Pulmonary artery endothelial cell (primary cell): ENCODE measurements at places on chromosomes 16 and 17.

GRCh38 chr16:19898924-19899604 lies 14.4 kb upstream of the GPRC5B start:
- no peak for DNase-seq

GRCh38 chr17:50458701-50459676 lies 9.7 kb downstream of the CHAD start:
- DNase-seq, result no peak

DNA sequence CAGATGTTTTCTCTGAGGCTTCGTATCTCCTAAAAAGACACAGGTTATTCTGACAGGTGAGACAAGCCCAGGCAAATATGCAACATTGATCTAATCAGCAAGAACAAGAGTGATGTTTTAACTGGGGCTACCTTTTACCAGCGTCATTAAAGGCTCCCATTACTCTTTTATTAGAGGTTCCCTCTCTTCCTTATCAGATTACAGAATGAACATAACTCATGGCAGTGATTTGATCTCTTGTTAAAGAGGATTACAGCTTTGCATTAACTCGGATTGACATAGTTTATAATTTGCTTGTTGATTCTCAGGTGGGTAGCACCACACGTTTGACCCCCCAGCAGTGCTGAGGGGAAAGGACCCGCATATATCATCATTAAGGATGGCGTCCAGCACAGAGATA lies 90.5 kb downstream of the AATF start:
- DNase-seq, result no peak

GRCh38 chr17:57924677-57925076 lies 30.5 kb downstream of the CUEDC1 start:
- DNase-seq, result no peak

DNA sequence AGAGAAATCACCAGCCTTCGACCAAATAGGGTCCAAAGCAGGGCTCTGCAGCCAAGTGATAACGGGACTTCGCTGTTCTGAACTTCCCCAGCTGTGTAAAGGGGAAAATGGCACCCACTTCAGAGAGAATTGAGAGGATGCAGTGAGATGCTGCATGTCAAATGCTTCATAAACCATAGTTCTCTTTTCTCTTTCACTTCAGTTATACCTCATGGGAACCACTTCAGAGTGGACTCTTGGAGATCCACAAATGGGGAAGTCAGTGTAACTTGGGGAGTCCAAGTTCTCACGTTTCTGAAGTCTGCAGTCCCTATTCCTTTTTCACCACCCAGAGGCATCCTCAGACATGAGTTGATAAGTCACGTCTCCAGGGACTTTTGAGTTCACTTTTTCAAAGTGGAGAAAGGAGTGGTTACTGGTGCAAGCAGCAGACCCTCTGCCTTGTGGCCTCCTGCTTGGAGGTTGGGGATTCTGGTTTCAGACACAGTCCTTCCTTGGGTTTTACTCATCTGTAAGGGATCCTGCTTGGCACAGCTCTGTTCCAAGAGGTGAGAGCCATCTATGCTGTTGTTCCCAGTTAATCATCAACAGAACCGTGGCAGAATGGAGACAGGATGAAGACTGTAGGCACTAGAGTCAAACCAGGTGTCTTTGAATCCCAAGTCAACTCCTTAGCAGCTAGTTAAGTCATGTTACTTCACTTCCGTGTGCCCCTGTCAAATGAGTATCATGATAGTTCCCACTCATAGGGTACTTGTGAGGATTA lies 123.4 kb upstream of the NOL11 start:
- no peak for DNase-seq

- peak; percentile 58 for DNase-seq
These were observed 28.6 kb upstream of the ITGA3 start for GRCh38 chr17:50027172-50027880.

GRCh38 chr16:51849715-51850114 lies 697.2 kb downstream of the TOX3 start:
- DNase-seq, result no peak

- DNase-seq, result no peak
These were observed 212.8 kb upstream of the ELAC2 start for GRCh38 chr17:13230350-13231264.

DNA sequence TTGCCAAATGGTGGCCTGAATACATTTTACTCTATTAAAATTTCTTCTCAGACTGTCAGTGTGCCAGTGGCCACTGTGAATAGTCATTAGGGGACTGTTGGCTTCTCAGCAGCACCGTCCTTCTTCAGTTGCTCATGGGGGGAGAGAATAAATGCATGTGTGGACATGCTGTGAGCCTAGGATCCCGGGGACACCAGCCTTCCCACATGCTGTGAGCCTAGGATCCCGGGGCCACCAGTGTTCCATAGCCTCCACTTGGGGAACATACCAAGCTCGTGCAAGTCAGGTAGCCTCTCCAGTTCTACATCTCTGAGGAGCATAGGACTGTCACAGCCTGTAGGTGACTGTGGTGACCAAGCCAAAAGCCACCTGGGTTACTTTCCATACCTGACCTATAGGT lies 51.5 kb downstream of the BANP start:
- DNase-seq, result no peak

DNA sequence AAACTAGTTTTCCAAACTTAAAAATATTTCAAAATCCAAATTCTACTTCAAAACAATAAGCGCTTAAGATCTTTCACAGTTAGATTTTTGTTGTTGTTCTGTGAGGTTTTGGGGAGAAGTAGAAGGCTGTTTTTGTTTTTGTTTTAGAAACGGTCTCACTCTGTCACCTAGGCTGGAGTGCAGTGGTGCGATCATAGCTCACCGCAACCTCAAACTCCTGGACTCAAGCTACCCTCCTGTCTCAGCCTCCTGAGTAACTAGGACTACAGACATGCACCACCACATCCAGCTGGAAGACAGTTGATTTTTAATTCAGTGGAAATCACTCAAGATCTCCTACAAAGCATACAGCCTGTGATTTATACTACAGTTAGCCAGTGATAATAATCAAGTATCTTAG lies 2.7 kb downstream of the SHCBP1 start:
- DNase-seq, result no peak

- no peak for DNase-seq
These were observed 20.1 kb upstream of the ADCY9 start for GRCh38 chr16:4136229-4136813.

DNA sequence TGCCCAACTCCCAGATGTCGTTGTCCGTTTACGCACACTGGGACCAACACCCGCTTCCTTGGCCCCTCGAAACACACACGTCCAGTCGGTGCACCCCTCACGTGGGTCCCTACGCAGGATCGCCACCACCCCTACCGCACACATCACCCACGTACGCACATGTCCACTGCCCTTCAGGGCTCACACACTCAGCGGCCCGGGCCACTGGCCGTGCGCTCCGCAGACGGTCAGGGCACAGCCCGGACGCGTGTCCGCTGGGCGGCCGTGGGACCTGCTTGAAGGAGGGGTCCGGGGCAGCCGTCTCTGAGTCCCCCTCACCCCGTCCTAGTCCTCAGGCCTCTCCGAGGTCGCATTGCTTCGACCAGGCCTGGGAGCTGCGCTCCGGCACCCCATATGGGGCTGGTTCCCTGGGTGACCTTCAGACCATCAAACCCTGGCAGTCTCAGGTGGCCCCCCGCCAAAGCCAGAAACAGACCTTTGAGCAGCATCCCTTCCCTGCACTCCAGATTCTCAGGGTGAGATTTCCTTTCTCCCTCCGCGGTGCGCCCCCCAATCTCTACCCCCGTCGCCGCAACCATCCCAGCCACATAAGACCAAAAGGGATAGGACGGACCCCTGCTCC lies 914 bp upstream of the GPRC5B start:
- DNase-seq, result no peak

DNA sequence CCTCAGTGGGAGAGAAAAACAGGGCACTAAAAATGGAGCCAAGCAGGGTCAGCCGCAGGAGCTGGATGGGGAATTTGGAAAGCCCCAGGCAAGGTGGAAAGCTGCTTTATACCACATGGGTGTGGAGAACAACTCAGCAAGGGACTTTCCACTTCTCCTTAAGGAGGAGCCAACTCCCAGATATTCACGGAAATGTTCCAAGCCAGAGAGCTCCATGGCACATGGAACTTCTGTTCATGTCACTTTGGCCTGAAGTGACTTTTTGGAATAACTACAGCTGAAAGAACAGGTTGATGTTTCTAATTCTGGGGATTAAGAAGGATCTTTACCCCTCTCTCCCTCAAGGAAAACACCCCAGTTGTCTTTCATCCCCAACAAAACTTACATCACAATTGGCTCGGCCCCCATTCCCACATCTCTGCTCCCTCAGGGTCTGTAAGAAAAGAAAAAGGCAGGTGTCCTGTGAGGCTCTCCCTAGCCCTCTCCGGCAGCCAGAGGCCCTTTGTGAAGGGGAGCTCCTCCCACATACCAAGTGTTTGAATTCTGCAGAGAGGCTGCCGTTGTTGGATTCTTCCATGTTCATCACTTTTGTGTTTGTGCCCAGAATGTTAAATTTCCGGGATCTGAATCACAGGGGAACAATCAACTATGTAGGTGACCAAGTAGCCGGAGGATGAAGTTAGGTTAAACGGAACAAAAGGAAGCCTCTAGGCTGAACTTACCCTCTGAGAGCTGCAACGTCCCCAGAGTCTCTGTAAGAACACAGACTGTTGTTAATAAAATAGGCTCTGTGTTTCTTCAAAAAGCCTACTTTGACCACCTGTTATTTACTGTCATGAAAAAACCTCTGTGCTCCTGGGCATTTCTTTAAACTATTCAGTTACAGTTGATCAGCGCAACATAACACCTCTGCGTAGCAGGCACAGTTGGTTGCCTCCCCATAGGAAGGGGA lies 41.0 kb downstream of the STAT5A start:
- DNase-seq, result peak; percentile 43

DNA sequence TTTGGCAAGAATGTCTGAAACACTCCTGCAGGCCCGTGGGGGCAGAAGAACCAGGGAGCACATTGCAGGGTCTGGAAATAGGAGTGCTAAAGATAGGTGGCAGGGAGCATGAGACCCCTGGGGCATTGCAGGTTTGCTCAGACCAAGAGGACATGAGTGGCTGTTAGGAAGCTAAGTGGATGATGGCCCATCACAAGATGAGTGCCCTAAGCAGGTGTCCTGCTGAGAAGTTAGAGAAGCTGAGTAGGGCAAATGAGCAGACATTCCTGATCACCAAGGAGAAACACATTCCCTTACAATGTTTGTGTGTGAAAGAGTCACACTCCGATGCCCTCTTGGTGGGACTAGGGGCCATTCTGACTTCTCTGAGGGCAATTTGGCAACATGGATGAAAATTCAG lies 9.9 kb downstream of the MLYCD start:
- DNase-seq, result no peak

GRCh38 chr17:10661437-10661836 lies 4.3 kb upstream of the MYH3 start:
- no peak for DNase-seq

GRCh38 chr17:74833501-74834377 lies 25.9 kb downstream of the GRIN2C start:
- no peak for DNase-seq

DNA sequence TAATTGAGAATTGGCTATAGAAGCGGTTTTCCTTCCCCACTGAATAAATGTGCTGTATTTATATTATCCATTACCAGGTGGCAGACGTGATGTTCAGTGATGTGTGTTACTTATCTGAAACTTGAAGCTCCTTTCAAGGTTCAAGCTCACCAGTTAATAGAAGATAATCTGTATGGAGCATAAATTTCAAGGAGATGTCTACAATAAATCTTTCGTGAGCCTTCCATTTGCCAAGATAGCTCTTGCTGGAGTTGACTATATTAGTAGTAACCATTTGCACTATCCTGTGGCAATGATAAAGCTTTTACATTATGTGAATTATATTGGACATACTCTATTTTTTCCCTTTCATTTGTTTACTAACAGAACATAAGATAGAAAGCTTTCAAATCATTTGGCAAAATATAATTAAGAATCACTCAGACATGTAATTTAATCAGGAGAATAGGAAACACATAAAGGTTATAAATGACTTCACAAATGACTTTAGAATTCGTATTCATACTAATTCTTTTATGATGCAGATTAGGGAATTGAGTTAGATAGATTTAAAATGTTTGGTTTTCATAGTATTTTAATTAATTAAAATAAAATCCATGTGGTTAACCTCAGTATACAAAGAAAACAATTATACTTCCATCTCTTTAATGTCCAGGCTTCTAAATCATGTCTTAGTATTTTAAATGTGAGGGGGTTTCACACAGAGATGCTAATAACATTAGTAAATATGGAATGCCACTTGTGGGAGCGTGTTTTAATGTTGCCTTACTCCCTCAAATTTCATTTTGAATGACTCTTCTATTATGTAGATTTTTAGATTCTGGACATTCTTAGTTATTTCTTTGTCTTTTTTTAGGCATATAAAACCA lies 664.4 kb upstream of the CDH8 start:
- DNase-seq, result no peak

- no peak for DNase-seq
These were observed 1.1 kb downstream of the MAPT start for GRCh38 chr17:45895304-45895968.

DNA sequence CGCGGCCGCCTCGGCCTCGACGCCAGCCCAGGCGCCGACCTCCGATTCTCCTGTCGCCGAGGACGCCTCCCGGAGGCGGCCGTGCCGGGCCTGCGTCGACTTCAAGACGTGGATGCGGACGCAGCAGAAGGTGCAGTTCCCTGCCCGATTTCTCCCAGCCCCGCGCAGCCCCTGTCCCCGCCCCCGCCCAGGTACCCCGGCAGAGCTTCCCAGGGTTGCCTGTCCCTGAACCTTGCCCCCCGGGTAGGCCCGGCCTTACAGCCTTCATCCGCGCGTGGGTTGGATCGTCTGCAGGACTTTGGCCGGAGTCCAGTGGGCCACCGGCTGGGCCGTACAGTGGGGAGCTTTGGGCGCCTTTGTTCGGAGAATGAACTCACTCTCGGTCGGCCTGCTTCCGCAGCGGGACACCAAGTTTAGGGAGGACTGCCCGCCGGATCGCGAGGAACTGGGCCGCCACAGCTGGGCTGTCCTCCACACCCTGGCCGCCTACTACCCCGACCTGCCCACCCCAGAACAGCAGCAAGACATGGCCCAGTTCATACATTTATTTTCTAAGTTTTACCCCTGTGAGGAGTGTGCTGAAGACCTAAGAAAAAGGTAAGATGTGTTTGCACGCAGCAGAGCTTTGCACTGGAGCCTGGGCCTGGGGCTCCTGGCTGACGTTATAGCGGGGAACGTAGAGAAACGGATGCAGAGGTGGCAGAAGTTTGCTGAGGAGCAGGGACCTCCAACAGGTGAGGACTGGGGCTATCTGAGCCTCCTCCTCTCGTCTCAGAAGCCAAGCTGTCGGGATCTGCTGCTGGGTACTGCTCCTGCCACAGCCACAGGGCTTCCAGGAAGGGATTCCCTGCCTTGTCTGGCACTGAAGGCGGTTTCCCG lies 593 bp downstream of the GFER start:
- DNase-seq, result no peak

- no peak for DNase-seq
These were observed 15.8 kb downstream of the SLC7A5 start for GRCh38 chr16:87853411-87854052.

- peak; percentile 4 for DNase-seq
These were observed 1432.0 kb upstream of the GOT2 start for GRCh38 chr16:60166111-60166510.

DNA sequence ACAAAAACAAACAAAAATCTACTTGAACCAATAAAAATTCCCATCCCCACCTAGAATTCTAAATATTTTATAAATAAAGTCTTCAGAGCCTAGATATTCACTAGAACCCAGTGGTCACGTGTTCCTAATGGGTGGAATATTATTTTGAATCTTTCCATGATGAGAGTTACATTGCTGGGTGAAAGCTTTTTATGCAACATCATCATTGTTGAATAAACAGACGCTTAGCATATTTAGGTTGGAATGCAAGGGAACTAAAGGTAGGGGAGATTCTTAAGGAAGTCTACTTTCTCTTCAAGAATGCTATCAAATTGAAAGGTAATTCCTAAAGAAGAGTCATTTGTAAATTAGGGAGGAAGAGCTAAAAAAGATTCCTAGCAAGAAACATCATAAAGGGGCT lies 723.1 kb downstream of the WWOX start:
- no peak for DNase-seq
